ENCODE measurements at places on chromosomes 7 and 10.
A peak's percentile ranks its signal among the peaks of the same experiment; 100 is the strongest.

GRCh38 chr7:94440451-94441039 is 45.9 kb downstream of the COL1A2 start:
- no peak for DNase-seq

GRCh38 chr10:61376908-61377368 is 76.2 kb downstream of the TMEM26 start:
- no peak for DNase-seq

- no peak for DNase-seq
Measured at GRCh38 chr7:44078521-44078920, 3.8 kb downstream of the POLM start.

GRCh38 chr7:84294847-84295455 is 100.4 kb upstream of the SEMA3A start:
- DNase-seq = no peak

DNA sequence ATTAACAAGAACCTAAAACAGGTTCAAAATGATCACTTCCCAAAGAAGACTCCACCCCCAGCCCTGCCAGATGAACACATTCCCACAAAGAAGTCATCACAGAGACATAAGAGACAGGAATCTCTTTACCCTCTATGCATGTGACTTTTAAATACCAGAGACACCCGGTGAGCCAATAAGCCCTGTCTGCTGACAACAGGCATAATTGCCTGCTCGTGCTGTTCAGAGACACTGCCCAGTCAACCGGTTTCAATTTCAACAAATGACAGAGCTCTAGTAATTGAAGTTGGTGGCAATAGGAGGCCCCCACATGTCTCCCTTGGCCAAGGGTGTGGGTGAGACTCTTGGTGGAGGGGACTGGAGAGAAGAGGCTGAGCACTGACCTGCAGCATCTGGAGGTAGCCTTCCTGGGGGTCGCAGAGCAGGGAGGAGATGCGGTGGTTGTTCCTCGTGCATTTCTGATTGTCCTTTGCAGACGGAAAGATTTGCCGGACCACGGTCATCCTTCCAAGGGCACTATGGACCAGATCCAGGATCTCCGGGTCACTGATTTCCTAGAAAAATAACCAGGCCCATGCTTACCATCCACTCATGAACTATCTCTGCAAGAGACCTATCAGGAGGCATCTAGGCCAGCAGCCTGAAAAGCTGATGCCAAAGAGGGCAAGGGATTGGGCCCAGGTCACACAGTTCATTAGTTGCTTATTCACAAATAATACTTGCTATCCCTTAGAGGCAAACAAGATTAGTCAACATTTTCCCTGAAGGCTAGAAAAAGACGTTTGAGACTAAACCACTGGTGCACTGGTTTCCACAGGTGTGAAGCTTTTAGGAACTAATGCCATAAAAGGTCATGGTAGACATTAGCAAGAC is 497.7 kb downstream of the GRID1 start:
- DNase-seq = no peak

DNA sequence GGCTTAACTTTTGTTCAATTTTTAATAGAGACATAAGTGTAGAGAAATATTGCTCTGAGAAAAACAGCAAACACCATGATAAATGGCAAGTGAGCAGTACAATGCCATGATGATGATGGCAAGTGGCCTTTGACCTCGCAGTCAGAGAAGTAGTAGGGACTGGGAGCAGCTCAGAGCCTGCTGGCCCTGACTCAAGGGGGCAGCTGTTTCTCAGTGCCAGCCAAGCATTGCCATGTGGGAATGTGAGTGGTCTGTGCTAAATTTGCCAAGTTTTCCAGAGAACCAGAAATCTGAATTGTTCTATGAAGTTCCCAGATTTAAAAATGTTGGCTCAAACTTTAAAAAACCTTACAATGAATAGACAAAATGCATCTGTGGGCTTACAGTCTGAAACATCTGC is 187.9 kb downstream of the BICC1 start:
- no peak for DNase-seq

DNA sequence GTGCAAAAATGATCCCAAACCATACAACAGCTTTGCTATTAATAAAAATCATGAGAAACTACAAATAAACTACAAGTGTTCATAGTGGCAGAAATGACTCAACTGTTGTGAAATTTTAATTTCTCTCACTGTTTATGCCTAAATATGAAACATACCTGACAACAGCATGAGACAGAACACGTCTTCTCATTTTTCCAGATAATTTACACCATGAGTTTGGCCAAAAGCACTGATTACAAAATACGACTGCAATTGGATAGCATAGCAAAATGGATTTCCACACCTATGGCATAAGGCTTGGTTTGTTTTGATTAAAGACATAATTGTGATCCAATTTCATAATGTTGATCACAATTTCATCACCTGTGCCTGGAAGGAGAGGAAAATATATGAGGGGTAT is 608.6 kb downstream of the GATA3 start:
- DNase-seq = no peak

DNA sequence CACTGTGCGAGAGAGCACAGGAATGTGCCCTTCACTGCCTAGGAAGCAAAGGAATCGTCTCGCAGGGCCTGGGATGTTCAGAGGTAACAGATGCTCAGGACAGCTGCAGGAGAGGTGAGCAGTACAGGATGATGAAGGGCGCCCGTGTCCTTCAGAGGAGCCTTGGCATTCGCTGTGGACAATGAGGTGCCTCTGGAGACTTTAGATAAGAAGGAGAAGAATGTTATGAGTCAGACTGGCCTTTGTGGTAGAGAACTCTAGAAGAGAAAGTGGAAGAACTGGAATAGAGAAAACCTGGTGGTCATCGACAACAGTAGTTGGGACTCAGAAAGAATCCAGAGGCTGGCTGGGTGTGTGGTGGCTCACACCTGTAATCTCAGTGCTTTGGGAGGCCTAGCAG is 64.4 kb upstream of the LEP start:
- DNase-seq = no peak

GRCh38 chr10:123250640-123251039 is 96.4 kb downstream of the BUB3 start:
- DNase-seq = no peak

DNA sequence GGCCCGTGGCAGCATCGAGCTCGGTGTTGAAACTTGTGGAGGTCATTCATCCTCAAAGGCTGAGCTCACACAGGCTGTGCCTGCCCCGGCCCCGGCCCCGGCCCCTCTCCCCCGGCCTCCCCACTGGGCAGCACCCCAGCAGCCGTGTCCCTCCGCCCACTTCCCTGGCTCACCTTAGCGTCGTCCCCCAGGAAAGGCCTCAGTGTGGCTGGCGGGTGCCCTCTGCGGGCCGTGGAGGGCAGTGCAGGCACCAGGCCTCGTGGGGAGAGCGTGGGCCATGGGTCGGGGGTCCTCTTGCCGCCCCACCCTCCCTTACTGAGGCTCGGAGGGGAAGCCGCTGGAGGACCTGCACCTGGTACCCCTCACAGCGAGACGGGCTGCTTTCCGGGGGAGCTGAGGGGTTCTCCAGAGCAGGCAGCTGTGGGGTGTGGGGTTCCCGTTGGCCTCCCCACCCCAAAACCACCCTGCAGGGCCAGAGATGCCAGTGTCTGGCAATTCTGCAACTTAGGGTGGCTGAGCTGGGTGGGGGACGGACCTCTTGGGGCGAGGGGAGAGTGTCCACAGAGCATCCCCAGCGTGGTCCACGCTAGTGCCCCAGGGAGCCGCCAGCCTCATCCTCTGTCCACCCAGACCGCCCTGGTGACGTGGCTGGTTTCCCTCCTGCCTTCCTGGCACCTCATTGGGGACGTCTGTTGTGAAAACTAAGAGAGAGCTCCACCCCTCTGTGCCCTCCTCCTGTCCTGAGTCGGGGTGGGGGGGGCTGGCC is 44.2 kb upstream of the DPYSL4 start:
- peak; percentile 19 for DNase-seq

- no peak for DNase-seq
Measured at GRCh38 chr7:147406521-147407135, 1183.9 kb upstream of the C7orf33 start.

- no peak for DNase-seq
Measured at GRCh38 chr10:131629026-131629770, 271.6 kb upstream of the PPP2R2D start.

DNA sequence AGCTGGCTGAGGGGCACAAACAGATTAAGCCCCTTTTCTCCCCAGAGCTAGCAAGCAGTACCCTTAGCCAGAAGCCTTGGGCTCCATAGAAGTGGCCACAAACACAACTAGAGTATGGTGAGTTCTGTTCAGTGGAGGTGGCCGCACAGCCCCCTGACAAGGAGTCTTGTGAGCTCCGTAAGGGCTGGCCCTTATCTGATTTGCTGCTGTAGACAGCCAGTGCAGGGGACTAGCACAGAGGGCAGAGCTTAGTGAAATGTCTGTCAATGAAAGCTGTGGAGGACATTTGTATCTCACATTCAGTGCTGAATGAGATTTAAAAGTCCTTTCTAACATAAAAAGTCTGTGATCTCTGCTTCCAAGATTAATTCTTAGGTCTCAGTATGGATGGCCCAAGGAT is 137.3 kb downstream of the AUTS2 start:
- no peak for DNase-seq

GRCh38 chr10:102310361-102311024 is 65.2 kb downstream of the GBF1 start:
- DNase-seq = no peak

- DNase-seq = no peak
Measured at GRCh38 chr10:102269017-102269416, 23.7 kb downstream of the GBF1 start.

DNA sequence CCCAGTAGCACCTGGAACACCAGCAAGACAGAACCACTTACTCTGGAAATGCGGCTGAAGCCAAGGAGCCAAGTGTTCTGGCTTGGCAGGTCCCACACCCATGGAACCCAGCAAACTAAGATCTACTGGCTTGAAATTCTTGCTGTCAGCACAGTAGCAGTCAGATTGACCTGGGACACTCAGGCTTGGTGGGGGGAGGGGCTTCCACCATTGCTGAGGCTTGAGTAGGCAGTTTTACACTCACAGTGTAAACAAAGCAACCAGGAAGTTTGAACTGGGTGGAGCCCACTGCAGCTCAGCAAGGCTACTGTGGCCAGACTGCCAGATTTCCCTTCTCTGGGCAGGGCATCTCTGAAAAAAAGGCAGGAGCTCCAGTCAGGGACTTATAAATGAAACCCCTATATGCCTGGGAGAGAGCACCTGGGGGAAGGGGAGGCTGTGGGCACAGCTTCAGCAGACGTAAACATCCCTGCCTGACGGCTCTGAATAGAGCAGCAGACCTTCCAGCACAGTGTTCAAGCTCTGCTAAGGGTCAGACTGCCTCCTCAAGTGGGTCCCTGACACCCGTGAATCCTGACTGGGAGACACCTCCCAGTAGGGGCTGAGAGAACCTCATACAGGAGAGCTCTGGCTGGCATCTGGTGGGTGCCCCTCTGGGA is 121.2 kb downstream of the MTERF1 start:
- DNase-seq = no peak

DNA sequence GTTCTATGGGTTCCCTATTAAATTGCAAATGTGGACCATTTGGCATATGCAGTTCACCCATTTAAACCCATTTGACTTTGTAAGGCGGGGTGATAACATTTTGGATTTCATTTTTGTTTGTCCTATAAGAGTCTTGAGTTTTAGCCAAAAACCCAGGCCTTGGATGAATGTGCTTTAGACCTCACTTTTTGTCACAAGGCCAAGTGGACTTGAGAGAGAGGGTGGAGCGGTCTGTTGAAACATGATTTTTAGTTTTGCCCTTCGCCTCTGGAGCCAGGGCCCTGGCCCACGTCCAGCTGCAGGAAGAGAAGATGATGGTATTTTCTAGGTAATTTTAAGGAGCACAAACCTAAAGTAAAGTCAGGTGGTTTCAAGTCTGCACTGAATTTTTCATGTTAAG is 260.1 kb downstream of the SLC25A13 start:
- DNase-seq = no peak

DNA sequence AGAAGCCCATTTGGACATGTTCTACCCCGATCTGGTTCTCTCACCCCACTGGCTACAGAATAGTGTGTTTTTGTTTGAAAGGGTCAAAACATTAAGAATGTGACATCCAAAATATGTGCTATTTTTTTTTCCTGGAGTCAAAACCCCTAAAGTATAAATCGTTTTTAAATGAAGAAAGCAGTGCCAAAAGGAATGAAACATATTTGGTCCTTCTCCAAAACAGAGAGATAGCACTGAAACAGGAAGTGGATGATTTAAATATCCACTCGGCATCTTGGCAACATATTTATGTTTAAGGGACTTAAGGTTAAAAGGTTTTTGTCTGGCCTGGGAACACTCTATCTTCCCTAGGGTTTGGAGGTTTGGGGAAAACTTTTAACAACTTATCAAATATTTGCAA is 32.3 kb downstream of the CALD1 start:
- DNase-seq = no peak

GRCh38 chr10:71396711-71397295 is at the start of gene CDH23:
TSS of gene CDH23 (plus strand) at chr10:71396920. CDS start at chr10:71439832, 42,912 bp downstream.
- no peak for DNase-seq

GRCh38 chr7:143908120-143908519 is 6.1 kb upstream of the TCAF1 start:
- DNase-seq = no peak

DNA sequence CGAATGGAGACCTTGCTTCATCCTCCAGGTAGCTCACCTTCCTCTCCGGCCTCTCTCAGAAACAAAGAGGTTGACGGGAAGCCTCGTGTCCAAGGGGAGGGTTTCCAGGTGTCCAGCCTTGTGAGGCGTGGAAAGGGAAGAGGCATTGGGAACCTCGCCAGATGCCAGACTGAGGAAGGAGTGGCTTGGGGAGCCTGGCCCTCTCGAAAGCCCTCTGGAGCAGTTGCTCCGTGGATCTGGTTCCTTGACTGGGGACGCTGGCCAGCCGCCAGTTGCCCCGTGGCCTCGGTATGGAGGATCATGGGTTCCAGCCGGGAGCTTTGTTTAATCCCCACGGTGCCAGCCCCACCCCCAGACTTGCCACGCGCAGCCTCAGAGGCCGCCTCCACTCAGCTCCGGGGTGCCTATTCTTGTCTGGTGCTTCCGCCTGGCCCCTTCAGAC is 30.3 kb upstream of the SUN1 start:
- DNase-seq = no peak

DNA sequence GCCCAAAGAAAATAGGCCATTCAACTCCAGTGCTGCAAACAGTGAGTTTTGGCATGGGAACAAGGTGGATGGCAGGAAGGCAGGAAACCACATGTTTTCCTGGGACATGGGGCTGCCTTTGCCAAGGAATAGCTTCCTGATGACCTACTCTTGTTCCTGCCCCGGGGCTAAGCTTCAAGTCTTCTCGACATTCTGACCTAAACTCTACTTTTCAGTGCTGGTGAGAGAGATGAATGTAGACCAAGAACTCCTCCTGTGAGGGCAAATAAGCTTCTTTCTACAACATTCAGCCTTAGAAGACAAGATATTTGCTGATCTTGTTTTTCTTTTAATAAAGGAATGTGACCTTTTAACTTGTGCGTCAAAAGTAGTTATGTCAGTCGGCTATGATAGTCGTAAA is 199.0 kb downstream of the GPR37 start:
- no peak for DNase-seq

GRCh38 chr10:86728056-86728455 is 28.4 kb upstream of the BMPR1A start:
- no peak for DNase-seq

All from CD4-positive, alpha-beta T cell treated with Interleukin-4 for 4 hours (primary cell).